ENCODE measurements at places on chromosomes 11 and 22.

DNA sequence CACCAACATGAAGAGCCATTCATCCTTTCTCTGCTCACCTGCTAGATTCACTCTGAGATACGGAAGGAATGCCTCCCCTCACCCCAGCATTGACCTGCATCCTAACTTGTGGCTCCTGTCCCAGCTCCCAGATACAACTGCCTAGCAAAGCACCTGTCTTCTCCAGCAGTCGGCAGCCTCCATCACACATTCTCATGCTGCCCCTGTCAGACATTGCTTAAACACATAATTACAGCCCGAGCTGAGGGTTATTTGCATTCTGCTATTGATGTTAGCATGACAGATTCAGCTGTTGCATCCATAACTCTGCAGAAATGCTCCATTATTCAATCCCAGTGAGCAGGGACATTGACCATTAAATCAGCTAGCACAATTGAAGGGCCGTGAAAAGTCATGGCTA is 184.4 kb upstream of the NARS2 start:
- no peak for DNase-seq

- DNase-seq = no peak
Observed at GRCh38 chr11:73983741-73984538, 1.3 kb upstream of the UCP2 start.

GRCh38 chr11:2036863-2037486 is 39.3 kb upstream of the H19 start:
- no peak for DNase-seq

DNA sequence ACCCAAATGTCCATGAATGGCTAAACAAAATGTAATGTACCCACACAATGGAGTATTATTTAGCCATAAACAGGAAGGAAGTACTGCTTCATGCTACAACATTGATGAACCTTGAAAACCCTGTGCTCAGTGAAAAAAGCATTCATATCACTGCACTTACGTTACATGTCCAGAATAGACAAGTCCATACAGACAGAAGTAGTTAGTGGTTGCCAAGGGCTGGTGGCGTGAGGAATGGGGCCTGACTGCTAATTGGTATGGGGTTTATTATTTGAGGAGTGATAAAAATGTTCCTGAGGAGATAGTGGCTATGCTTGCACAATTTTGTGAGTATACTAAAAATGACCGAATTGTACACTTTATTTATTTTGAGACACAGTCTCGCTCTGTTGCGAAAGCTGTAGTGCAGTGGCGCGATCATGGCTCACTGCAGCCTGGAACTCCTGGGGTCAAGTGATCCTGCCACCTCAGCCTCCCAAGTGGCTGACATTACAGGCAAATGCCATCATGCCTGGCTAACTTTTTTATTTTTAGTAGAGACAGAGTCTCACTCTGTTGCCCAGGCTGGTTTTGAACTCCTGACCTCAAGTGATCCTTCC is 7.7 kb upstream of the SYVN1 start:
- DNase-seq = no peak

GRCh38 chr22:32846780-32847491 is 45.4 kb downstream of the TIMP3 start:
- DNase-seq = no peak

DNA sequence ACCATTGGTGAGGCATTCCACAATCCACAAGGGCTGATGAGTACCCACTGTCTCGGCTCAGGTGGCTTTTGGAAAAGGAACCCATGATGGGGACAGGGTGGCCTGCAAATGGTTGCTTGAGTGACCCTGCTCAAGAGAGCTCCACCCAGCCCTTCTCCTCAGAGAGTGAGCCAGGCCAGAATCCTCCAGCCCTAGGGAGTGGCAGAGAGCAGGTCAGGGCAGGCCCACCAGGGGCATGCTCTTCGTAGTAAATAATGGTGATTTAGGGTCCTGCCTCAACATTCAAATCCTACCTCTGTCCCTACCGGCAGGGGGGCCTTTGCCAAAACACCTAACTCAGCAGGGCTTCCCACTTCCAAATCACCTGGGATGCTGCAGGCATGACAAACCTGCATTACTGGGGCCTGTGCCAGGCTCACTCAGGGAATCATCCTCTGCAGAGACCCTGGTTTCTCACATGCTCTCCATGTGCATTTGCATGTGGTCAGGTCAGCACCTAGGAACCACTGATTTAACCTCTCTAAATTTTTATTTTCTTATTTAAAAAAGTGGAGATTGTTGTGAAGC is 17.3 kb upstream of the TP53I11 start:
- DNase-seq = no peak
